AG04450 (cell line): ENCODE measurements at places on chromosomes 2 and 18.

- DNase-seq, result no peak
Observed at GRCh38 chr2:120219291-120219690, 3.9 kb downstream of the TMEM185B start.

GRCh38 chr2:235551965-235552364 is 58.1 kb downstream of the AGAP1 start:
- DNase-seq, result no peak

DNA sequence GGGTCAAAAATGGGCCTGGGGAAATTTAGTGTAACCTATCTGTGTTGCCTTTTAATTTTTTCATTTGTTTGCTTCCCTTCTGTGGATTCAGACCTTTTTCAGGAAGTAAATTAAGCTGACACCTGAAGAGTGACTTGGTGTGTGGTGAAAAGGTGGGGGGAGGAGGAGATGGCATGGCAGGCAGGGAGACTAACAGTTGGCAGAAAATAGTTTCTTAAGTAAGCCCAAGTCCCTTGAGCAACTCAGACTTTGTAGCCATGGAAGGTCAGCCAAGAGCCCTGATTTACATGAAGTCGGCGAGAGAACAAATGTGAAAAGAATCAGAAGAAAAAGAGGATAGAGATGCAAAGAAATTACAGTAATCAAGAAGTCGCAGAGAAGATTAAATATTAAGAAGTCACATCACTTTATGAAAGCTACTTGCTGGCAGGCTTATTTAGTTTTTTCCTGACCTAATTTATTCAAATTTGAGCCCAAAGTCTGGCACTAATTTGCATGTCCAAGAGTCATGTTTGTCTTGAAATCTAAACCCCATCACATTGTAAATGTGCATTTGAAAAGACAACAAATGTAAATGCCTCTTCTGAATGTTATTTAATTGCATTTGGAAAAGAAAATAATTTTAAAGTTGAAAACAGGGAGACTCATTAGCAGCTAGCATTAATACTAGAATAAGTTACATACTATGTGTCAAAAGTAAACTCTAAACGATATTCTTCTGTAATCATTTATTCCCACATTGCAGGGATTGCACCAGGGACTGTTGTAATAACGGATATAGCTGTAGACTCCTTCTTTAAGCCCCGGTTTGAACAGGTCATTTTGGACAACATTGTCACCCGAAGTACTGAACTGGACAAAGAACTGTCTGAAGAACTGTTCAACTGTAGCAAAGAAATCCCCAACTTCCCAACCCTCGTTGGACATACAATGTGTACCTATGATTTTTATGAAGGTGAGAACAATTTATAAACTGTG is 19.3 kb downstream of the UPP2 start:
- no peak for DNase-seq

DNA sequence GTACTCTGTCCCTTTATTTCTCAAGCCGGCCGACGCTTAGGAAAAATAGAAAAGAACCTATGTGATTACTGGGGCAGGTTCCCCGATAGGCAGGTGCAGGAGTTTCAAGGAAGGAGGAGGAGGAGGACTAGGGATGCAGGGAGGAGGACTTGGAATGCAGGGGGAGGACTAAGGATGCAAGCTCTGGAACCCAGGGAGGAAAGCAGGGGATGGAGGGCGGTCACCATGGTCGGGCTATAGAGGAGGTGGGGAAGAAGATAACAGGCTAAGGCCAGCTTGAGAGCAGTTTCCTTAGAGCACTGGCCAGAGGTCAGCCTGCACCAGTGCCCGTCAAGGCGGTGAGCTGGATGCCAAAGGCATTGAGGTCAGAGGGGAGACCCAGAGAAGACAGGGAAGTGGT is 18.7 kb upstream of the B3GNT7 start:
- no peak for DNase-seq

GRCh38 chr2:105099153-105099552 is 61.3 kb downstream of the MRPS9 start:
- DNase-seq, result no peak

DNA sequence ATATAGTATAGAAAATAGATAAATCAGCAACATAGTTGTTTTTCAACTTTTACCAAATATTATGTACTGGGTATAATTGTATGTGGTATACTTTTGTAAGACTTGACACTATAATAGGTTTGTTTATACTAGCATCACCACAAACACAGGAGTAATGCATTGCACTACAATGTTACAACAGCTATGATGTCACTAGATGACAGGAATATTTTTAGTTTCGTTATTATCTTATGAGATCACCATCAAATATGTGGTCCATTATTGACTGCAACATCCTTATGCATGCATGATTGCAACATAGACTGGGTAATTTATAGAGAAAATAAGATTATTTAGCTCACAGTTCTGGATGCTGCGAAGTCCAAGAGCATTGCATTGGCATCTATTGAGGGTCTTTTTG is 678.4 kb upstream of the ZNF804A start:
- no peak for DNase-seq

- no peak for DNase-seq
Observed at GRCh38 chr2:181441670-181442069, 15.5 kb upstream of the ITGA4 start.

GRCh38 chr2:238922435-238922834 is 74.5 kb downstream of the TWIST2 start:
- no peak for DNase-seq

DNA sequence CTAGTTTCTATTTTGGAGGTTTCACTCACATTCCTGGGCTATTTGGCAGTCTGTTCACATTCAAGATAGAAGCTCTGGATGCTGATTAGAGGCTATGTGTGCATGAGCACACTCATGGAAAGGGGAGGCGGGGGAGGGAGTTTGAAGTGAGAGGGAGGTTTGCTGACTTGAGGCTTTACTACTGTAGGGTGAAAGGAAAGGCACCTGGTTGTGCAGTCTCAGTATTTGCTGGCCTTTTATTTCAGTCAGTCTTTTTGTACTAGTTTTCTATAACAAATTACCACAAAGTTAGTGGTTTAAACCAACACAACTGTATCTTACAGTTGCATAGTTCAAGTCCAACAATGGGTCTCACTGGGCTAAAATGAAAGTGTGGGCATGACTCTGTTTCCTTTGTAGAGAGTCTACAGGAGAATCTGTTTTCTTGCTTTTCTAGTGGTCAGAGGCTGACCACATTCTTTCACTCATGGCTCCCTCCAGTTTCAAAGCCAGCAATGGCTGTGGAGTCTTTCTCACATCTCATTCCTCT is 47.7 kb upstream of the NR4A2 start:
- DNase-seq, result no peak

DNA sequence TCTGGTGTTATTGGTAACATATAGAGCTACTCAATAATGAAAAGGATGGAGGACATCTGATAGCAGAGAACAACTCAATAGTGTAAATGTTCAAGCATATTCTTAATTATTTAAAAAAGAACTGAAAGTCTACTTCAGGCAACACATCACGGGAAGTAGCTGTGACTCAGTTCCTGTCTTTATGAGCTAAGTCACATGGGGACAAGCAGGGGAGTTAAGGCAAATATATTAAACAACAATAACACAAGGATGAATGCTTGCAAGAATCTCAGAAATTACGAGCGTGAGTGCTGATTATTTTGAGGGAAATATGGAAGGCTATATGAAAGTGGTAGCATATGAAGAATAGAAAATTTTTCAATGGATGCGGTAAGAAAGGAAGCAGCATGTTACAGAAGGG is 4.0 kb upstream of the HNMT start:
- no peak for DNase-seq

GRCh38 chr2:174083843-174084458 is 118.8 kb upstream of the SP3 start:
- DNase-seq, result no peak

- no peak for DNase-seq
Observed at GRCh38 chr2:18363348-18363747, 197.1 kb downstream of the RDH14 start.

DNA sequence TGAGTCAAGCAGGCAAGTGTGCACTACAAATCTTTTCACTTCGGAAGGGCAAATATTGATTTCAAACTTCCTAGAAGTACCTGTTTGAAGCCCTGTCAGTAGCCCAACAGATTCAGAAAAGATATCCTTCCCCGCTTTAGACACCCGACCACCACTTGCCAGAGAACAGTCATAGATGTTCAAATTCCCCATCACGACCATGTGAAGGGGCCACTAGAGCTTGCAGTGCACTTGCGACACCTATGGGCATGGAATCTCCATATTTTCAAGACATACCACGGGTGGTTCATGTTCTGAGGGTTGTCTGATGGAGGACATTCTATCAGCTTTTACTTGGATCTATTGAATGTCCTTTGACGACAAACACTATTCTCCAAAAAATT is 23.8 kb downstream of the GNLY start:
- DNase-seq, result no peak

GRCh38 chr2:8215159-8215863 is 466.5 kb upstream of the ID2 start:
- no peak for DNase-seq
